ENCODE measurements at places on chromosomes 3 and 15. TPM values are rescaled to one million over a fixed set of nuclear protein-coding genes. Genes with fewer than 3 reads are reported as not detected.

GRCh38 chr15:61171209-61171608, 57.9 kb downstream of the RORA start:
- no peak for DNase-seq
- no peaks in the 10 kb centered on the region for H3K4me1 ChIP-seq
- no peaks in the 10 kb centered on the region for H3K36me3 ChIP-seq
- H3K27me3 ChIP-seq, result peaks cover 3% of the 10 kb centered on the region
- no peak overlapping the region for H3K4me3 ChIP-seq

GRCh38 chr15:99433026-99433756, 132.6 kb upstream of the MEF2A start:
- H3K36me3 ChIP-seq, result no peaks in the 10 kb centered on the region
- no peak overlapping the region for H3K4me3 ChIP-seq
- no peaks in the 10 kb centered on the region for H3K4me1 ChIP-seq
- no peak overlapping the region for H3K27ac ChIP-seq
- DNase-seq, result no peak

DNA sequence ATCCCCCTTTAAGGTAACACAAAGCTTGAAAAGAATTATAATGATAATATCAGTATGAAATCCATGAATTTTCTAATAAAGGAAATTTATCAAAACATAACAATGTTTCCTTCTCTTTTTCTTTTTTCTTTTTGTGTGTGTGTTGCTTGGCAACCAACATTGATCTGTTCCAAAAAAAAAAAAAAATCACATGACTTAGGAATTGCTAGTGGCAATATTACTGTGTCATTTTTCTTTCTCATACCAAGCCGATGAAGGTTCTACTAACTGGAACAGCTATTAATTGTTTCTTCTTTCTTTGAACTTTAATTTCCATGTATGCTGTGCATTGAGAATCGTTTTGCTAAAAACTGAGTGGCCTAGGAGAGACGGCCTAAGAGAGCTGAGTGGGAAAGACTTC, 317.7 kb upstream of the ONECUT1 start:
- H3K27me3 ChIP-seq, result no peaks in the 10 kb centered on the region
- H3K36me3 ChIP-seq, result no peaks in the 10 kb centered on the region
- H3K27ac ChIP-seq, result no peak overlapping the region
- no peaks in the 10 kb centered on the region for H3K4me1 ChIP-seq

DNA sequence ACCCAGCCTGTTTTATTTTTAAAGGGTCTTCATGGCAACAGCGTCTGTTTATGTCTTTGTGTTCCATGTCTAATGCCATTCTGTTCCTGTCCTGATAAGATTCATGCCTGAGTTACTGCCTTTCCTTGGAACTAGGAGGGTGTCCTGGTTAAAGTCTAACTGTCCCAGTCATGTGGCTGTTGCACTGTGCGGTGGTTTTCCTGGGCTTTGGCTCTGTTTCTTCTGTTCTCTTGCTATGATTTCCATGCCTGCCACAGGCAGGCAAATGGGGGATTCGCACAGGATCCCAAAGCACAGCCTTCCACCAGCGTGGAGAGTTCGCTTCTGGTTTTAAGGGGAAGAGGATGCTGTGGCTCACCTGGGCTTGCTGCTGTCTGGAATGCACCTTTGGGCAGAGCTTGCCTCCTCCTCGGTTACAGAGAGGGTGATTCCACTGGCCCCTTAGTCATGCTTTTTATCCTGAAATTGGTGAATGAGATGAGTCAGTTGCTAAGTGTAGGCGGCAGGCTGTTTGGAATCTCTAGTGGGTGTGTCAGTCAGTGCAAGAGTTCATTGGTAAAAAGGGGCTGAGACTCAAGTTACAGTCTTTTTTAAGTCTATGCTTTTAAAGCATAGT, 86.8 kb downstream of the CCK start:
- H3K27me3 ChIP-seq, result peaks cover 2% of the 10 kb centered on the region
- peak overlapping the region; percentile 53 for H3K4me3 ChIP-seq
- peaks cover 46% of the 10 kb centered on the region for H3K4me1 ChIP-seq
- DNase-seq, result peak; percentile 87

DNA sequence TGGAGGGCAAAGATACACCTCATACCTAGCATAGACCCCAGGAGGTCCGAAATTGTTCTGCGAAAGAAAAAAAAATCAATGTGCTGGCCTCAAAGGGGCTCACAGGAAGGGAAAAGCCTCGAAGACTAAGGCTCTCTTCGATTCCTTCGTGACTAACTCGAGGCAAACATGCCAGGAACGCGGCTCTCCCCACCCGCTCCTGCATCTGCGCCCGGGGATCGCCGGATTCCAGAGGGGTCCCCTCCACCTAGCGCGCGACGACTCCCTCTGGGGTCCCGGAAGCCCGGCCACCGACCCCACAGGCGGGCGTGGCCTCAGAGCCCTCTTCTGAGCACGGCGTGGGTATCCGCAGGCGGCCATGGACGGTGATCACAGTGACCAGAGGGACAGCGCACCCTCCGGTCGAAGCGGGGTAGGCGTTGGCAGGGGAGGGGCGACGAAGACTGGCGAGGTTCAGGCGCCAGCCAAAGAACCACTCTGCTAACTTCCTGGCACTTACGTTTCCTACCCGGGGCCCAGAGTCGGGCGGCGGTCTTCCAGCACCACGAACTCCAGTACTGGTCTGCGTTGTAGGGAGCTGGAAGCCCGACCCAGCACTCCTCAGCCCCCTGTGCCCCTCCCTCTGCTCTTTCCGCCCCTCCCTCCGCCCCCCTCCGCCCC, 515 bp upstream of the EIF3J start:
- H3K4me1 ChIP-seq, result peaks cover 44% of the 10 kb centered on the region
- peak; percentile 83 for DNase-seq
- peak overlapping the region; percentile 98 for H3K27ac ChIP-seq
- H3K4me3 ChIP-seq, result peak overlapping the region; percentile 95
- peaks cover 5% of the 10 kb centered on the region for H3K27me3 ChIP-seq

GRCh38 chr15:31366169-31366734, 39.6 kb downstream of the KLF13 start:
- H3K4me3 ChIP-seq, result peak overlapping the region; percentile 60
- peak; percentile 13 for DNase-seq
- peak overlapping the region; percentile 51 for H3K27ac ChIP-seq
- peaks cover 12% of the 10 kb centered on the region for H3K36me3 ChIP-seq
- H3K27me3 ChIP-seq, result peaks cover 1% of the 10 kb centered on the region
- H3K4me1 ChIP-seq, result peaks cover 47% of the 10 kb centered on the region

DNA sequence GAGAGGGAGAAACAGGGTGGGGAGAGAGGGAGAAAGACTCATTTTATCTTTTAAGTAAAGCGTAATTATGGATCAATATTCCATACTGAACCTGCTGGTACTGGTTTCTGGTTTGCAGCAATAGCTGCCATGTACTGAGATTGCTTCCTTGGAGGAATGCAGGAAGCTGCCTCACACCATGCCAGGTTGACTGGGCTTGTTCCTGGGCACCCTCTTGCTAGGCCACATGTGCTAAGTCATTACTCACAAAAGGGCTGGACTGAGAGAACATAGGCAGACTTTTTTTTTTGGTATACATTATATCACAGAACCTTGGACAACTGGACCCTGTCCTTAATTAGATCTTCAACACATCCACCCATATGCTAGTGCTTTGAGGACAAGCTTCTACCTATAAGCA, 193.4 kb downstream of the ZNF621 start:
- H3K27me3 ChIP-seq, result no peaks in the 10 kb centered on the region
- no peak overlapping the region for H3K27ac ChIP-seq
- H3K4me1 ChIP-seq, result no peaks in the 10 kb centered on the region
- peaks cover 4% of the 10 kb centered on the region for H3K36me3 ChIP-seq

NR1I2 gene
- not detected for total RNA-seq

IGSF10 gene
- not detected for total RNA-seq

GRCh38 chr3:12437861-12438260, 46.4 kb upstream of the TSEN2 start:
- DNase-seq, result no peak
- H3K27me3 ChIP-seq, result peaks cover 4% of the 10 kb centered on the region
- H3K27ac ChIP-seq, result no peak overlapping the region
- no peak overlapping the region for H3K4me3 ChIP-seq
- peaks cover 21% of the 10 kb centered on the region for H3K4me1 ChIP-seq

DNA sequence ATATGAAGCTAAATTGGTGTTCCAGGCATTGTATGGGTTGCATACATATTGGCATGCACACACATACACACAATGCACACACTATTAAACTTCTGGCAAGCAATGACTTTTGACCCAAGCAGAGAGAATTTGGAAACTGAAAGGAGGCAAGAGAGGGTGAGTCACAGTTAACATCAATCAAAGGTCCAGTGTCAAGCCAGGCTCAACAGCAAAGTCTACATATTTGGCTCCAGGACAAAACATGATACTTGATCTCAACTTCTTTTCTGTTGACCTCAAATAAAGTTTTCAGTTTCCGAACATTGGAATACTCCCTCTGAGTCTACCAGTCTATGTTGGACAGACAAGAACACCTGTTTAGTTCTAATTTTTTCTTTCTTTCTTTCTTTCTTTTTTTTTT, 28.3 kb downstream of the IL12A start:
- no peaks in the 10 kb centered on the region for H3K36me3 ChIP-seq
- no peak overlapping the region for H3K27ac ChIP-seq
- DNase-seq, result no peak
- H3K27me3 ChIP-seq, result peaks cover 3% of the 10 kb centered on the region

TGM5 gene
- not detected for total RNA-seq

CLDN11 gene
- 3.0 TPM for total RNA-seq

Measured in HFFc6 (cell line).